ENCODE measurements at places on chromosomes 12 and 14. TPM values are rescaled to one million over a fixed set of nuclear protein-coding genes. Genes with fewer than 3 reads are reported as not detected.

DNA sequence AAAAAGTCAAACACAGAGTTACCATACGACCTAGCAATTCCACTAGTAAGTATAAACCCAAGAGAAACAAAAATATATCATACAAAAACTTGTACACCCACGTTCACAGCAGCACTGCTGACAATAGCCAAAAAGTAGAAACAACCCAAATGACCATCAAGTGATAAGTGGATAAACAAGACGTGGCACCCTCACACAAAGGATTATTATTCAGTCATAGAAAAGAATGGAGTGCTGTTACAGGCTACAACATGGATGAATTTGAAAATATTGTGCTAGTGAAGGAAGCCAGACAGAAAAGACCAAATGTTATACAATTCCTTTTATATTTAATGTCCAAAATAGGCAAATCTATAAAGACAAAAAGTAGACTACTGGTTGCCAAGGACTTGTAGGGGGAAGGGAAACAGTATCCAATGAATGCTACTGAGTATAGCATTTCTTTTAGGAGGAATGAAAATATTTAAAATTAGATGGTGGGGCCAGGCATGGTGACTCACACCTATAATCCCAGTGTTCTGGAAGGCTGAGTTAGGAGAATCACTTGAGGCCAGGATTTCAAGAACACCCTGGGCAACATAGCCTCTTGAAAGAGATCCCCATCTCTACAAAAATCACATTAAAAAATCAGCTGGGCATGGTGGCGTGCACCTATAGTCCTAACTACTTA, 41.9 kb downstream of the SPTLC2 start:
- DNase-seq = no peak

- peak; percentile 38 for DNase-seq
Measured at GRCh38 chr14:91315844-91316267, 71.4 kb upstream of the GPR68 start.

DNA sequence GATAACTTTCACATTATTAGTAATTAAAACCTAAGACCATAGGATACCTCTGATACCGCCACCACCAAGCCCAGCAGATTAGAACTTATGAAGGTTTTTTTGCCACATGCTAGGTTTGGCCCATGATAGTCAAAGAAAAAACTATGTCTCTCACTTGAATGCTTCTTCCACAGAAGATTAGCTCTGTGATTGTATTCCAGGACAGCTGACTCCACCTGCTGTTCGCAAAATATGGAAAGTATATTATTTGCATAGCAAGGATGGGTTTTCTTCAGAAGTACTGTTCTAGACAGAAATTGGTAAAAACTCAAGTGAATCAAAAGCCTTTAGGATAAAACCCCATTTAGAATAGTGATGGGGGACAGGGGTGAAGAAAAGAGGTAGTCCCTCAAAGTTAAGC, 42.2 kb downstream of the PPFIBP1 start:
- DNase-seq = no peak

FGF6 gene
- total RNA-seq = not detected

TAS2R9 gene
- total RNA-seq = not detected

Measured in dermis blood vessel endothelial cell (primary cell).